ENCODE measurements at places on chromosomes 2 and 18. TPM values are rescaled to one million over a fixed set of nuclear protein-coding genes. Genes with fewer than 3 reads are reported as not detected.

DNA sequence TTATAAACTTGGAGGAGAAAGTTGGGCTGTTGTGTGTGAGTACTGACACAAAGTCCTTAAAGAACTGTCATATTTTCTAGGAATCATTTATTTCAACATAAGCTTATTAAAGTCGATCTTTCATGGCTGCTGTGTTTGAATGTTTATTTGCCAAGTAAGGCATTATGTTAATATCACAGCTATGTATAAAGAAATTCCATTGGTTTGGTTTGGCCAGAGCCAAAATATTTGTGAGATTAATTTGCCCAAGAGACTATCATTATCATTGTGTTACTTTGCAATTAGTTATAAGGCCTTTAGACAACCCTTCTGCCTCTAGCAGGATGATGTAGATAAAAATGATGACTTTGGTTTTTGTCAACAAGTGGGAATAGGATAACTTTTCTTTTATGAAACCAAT lies 240.6 kb upstream of the NT5C1B start:
- no peak for DNase-seq

DNA sequence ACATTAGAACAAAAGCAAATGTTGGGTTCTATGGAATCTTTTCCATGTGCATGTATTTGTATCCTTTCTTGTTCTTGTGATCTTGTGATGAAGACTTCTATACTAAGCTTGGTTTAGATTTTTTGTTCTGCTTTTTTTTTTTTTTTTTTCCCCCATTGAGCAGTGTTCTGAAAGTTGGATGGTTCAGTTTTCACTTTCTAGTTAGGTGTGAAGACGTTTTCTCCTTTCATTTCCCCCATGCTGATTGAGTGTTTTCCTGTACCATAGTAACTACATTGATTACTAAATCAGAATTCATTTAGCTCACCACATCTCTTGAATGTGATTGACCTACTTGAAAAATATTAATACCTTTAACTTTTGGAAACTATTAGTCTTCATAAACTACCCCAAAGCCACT lies 34.1 kb downstream of the NOP58 start:
- DNase-seq = no peak

DNA sequence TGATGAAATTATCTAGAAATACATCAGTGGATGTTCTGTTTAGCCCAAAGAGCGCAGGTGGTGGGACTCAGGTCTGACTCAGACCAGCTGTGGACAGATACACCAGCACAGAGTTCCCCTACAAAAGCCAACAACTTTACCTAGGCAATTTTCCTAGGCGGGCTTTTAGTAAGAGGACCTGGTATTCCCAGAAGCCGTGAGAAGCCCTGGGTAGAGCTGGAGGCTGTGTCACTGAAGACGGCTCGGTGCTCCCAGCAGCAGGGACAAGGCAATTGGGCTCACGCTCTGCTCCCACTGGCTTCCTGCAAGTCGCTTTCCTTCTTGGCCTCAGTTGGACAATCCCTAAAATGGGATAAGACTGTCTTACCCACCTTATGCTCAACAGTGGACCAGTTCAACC lies 41.1 kb downstream of the TPO start:
- DNase-seq = no peak

- DNase-seq = no peak
These were observed 404.0 kb upstream of the MYT1L start for GRCh38 chr2:2735041-2735440.

- DNase-seq = no peak
These were observed 81.5 kb downstream of the RBM43 start for GRCh38 chr2:151180123-151180522.

DNA sequence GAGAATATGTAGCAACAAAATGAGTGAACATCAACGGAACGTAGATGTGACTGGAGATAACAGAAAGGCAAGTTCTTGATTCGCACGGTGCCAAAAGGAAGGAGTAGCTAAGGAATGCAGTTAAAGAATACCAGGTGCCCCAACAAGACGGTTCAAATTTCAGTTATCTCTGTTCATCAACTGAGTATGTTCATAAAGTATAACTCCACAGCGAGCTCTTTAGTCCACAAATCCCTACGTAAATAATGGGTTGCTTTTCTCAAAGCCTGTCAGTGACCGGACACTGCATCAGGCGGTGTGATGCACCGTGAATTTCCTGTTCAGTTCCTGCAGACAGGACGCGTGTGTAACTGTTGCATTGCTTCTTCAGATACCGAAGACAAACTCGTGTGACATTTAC lies 91.8 kb downstream of the NOL10 start:
- no peak for DNase-seq

DNA sequence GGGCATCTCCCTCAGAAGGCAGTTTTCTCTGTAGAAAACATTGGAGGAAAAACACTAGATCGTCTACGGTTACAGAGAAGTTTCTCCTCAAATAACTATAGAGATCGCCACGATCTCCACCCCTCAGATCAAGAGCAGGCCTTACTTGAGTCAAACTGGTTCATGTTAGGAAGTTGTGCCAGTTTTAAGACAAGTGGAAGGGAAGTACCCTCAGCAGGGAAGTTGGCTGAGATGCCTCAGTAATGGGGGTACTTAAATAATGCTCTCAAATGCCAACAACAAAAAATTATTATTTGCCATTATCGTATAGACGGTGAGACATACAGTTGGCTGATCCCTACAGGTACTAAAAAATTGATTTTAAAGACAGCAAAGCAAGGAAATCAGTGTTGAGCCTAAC lies 8.2 kb upstream of the SMAD7 start:
- no peak for DNase-seq

- DNase-seq = no peak
These were observed 16.9 kb upstream of the TUBB6 start for GRCh38 chr18:12291161-12291560.

GRCh38 chr2:238912228-238912915 lies 64.5 kb downstream of the TWIST2 start:
- DNase-seq = no peak

DNA sequence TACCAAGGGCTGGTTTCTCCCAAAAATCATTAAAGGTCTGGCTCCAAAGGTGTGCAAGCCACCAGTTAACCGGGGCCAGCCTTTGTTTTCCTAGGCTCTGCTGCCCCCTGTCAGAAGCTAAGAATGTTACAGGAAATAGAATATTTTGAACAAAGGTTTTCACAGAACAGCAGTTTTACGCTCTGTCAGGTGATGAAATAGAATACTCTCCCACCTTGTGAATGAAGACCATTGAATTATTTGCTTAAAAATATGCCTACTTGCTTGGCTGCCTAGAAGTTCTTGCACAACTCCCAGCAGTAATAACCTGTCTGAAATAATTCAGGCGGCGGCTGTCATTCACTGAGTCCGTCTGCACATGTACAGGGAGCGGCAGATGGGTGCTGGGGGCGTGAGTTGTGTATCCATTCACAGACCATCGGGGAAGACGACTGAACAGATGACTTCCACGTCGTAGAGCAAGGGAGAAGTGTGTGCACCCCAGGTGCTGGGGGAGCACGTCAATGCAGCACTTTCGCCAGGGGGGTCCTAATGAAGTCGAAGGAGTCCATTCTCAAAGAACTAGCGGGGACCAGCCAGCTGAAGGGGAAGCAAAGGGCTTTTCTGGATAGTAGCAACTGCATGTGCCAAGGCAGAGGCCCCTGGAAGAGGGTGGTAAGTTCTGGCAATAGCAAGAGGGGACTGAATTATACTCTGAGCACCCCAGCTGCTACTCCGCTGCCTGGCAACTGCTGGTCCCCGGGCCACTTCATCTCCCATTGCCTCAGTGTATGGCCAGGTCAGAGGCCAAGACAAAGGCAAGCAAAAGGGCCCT lies 56.1 kb downstream of the SF3B1 start:
- DNase-seq = no peak

DNA sequence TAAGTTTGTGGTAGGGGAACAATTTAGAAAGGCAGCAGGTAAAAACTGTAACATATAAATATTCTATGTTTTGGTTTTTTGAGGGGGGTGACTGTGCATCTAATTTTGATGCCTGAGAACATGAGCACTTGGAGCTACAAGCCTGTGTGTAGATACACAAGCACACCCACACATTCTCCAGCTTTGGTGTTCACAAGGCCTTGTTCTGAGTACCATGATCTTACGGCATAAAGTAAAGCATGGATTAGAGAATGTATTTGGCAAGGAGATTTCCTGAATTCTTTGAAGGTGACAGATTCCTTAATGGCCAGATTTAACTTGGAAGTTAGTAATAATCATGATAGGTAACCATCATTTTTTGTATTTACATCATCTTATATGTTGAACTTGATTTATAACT lies 42.7 kb downstream of the MAP3K20 start:
- DNase-seq = no peak

- DNase-seq = no peak
These were observed at the start of gene SERPINB5 for GRCh38 chr18:63476668-63477067. Gene SERPINB5, plus strand, starts transcription at chr18:63476958. Its CDS starts 7,471 bp downstream, at chr18:63484429.

- no peak for DNase-seq
These were observed 157.4 kb downstream of the TAF4B start for GRCh38 chr18:26383454-26384270.

GRCh38 chr2:12675352-12675795 lies 41.4 kb upstream of the TRIB2 start:
- DNase-seq = no peak

DNA sequence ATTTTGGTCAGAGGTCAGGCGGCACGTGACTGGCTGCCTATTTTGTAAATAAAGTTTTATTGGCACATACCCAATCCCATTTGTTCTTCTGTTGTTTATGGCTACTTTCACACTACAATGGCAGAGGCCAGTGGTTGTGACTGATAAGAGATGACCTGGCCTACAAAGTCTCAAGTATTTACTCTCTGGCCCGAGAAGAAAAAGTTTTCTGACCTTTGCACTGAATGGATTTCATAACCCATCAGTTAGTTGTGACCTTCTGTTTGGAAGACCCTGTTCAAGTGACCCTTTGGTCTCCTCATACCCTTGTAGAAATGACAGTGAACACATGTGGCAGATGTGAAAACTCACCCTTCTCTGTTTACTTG lies 121.4 kb upstream of the MGAT5 start:
- DNase-seq = no peak

DNA sequence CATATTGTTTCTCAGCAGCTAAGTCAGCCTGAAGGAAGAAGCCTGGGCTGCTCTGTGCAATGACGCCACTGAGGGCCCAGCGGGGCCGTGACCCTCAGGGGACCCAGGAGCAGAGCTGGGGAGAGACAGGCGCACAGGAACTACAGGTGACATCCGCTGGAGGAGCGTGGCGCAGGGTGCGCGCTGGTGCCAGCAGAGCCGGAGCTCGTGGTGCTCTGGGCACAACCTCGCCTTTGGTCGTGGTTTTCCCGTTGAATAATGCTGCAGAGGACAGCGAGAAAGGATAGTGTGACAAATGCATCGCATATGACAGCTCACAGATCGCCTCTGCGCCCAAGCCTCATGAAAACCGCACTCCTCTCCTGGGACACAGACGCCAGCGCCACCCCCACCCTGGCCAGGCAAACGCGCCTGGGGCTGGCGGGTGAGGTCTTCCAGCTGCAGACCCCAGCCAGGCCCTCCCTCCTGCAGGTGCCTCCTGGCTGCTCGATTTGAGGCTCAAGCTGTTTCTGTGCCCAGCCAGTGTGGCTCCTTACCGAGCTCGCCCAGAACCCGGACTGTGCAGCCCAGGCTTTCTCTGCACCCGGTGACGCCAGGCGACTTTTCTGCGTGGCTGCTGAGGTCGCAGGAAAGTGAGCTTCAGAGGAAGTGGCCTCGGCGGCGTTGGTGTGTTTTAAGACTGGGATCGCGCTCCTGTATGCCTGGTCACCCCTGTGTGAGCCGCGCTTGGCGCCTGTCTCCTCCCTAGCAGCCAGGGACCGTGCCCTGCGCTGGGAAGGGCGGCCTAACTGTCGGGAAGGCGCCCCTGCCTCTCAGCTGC lies 583.1 kb upstream of the HS6ST1 start:
- DNase-seq = no peak

DNA sequence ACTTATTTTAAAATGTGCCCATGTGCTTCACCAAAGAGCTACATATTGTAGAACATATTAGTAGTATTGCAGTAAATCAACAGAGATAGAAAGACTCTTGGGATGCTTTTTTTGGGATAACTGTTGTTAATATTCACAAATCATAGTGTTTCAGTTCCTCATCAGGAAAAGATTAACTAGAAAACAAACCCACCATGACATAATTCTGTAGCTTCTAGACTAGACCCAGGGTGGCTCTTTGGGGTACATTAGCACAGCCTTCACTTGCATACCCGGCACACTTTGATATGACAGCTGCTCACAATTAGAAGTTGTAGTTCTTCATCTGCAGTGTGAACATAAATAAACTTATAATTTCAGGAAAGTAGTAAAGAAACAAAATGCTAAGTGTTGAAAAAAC lies 154.2 kb downstream of the ATP9B start:
- DNase-seq = no peak

- no peak for DNase-seq
These were observed 24.3 kb downstream of the HEATR5B start for GRCh38 chr2:37059841-37060240.

Gene HJURP
- total RNA-seq = 195 TPM

Gene ZNG1B
- 47.7 TPM for total RNA-seq

Gene UGT1A1
- not detected for total RNA-seq

Gene C2orf72
- total RNA-seq = 0.18 TPM

Gene FAM124B
- total RNA-seq = not detected

Gene PMAIP1
- 105 TPM for total RNA-seq

Gene ST8SIA5
- total RNA-seq = 0.19 TPM

Gene TMEM37
- not detected for total RNA-seq

Gene ZC3H8
- total RNA-seq = 44.1 TPM

Gene RAPH1
- total RNA-seq = 7.7 TPM

Gene ACVR2A
- total RNA-seq = 6.8 TPM

Gene RAB27B
- total RNA-seq = 0.21 TPM

Data from activated naive CD4-positive, alpha-beta T cell treated with anti-CD3 and anti-CD28 coated beads, Interleukin-2, amount 50 U/mL, for 72 hours (primary cell).